ENCODE measurements at places on chromosomes 11 and 22.

DNA sequence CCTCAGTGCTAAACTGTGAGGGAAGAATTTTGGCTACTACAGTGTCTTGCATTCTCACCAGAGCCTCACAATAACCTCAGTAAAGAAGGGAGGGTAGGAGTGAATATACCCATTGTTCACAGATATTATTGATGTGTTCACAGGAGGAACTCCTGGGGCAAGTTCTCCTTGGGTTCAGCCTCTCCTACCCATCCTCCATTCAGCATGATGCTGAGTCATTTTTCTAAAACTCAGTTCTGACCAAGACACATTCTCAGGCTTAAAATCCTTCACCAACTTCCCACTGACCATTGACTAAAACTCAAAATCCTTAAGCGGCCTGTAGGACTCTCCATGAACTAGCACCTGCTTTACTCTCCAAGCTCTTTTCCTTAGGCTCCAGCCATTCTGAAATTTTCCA is 48.7 kb downstream of the SYTL2 start:
- peak; percentile 25 for DNase-seq

DNA sequence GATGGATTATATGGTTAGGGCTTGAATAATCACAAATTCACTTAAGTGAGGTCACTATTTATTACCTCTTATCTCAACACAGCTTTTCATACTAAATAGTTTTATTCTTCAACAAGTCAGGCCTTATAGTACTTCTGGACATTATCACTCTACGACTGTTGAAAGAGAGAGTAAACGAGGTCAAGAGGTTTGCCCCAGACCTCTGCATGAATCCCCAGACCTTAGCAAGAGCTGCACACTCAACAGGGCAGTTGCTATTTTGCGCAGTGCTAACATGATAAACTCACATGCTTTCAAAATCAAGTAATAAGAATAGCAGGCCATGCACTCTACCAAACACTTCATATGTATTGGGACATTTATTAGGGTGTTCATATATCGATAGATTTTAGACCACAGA is 60.5 kb downstream of the DDI1 start:
- DNase-seq, result no peak

DNA sequence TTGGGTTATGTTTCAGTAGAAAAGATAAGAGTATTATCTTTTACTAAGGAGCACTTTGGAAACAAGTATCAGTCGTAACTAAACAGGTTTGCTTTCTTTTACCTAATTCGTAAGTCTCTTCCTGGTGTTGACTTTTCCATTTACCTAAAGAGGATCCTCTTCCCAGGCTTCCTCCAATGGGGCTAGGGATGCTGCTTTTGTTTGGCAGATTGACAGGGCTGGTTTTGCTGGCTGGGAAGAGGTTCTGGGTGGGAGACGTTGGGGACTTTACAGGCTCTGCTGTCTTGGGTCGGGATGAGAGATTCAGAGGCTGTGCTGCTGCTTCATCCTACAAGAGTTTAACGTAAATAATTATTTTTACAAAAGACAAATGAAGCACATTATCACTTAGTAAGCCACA is 306.7 kb downstream of the SOX6 start:
- no peak for DNase-seq

DNA sequence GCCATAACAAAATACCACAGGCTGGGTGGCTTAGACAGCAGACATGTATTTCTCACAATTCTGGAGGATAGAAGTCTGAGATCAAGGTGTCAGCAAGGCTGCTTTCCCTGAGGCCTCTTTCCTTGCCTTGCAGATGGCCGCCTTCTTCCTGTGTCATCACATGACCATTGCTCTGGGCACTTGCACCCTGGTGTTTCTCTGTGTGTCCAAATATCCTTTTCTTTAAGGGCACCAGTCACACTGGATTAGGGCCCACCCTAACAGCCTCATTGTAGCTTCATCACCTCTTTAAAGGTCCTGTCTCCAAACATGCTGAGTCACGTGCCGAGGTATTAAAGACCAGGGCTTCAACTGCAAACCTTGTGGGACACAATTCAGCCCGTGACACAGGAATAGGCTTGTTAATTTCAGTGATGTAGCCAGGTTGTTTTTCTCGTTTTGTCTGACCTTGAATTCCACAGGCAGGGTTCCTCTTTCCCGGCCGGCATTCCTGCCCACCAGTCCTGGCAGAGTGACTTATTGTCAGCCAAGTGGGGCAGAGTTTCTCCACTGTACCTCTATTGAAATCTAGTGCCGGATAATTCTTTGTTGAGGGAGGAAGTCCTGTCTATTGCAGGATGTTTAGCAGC is 100.1 kb downstream of the KCNQ1OT1 start:
- no peak for DNase-seq

DNA sequence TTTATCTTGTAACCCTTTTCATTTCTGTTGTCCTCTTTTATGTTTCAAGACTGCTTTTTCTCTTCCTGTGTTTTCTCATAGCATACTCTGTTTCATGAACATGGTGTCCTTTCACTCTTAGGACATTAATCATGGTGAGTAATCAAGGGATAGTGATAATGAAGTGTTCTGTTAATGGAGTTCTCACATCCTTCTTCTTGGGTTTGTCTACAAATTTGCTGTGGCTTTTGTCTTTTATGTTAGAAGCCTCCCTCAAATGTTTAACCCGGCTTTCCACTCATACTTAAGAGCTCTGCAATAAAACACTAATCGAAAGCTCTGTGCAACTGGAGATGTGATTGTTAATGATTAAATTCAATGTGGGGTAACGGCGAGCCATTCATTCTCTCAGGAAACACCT is 593.6 kb downstream of the NELL1 start:
- no peak for DNase-seq

DNA sequence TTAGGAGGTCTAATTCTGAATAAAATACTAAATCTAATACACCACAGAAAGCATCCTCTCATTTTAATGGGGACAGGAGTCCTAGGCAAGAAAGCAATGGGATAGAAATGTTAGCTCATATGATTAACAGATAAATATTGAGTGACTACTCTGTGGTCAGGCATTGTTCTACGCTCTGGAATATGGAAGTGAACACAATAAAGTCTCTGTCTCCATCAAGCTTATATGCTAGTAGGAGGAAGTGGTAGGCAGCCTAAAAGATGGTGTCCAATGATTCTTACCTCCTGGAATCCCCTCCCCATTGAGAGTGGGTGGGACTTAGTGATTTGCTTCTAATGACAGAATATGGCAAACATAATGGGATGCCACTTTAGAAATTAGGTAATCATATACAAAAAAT is 160.3 kb upstream of the PDGFD start:
- DNase-seq, result no peak

DNA sequence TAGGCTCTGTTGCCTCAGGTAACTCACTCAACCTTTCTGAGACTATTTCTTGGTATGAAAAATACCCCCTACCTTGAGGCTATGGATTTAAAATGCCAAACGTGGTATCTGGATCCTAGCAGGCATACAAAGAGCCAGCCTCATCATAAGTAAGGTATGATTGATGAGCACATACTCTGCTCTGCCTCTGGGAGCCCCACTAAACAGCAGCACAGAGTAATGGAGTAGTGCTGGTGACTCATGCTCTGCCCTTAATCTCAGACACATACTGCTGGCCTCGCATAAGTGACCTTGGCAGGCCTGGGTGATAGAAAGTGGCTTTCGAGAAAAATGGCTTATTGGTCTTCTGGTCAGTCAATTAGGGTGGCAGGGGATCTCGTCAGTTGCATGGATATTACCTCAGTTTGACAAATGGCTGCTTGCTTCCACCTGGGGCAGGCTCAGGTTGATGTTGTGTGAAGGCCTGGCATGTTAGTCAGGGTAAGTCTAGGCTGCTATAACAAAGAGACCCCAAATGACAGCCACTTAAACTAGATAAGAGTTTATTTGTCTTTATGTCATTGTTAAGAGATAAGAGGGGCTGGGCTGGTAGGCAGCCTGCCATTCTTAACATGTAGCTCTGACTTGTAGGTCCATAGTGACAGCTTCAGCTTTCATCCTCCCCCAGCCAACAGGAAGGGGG is 15.2 kb upstream of the SLC6A5 start:
- DNase-seq, result no peak

GRCh38 chr11:128379587-128380580 is 207.5 kb downstream of the ETS1 start:
- no peak for DNase-seq

- no peak for DNase-seq
These were observed 23.4 kb upstream of the ROBO3 start for GRCh38 chr11:124841840-124842239.

DNA sequence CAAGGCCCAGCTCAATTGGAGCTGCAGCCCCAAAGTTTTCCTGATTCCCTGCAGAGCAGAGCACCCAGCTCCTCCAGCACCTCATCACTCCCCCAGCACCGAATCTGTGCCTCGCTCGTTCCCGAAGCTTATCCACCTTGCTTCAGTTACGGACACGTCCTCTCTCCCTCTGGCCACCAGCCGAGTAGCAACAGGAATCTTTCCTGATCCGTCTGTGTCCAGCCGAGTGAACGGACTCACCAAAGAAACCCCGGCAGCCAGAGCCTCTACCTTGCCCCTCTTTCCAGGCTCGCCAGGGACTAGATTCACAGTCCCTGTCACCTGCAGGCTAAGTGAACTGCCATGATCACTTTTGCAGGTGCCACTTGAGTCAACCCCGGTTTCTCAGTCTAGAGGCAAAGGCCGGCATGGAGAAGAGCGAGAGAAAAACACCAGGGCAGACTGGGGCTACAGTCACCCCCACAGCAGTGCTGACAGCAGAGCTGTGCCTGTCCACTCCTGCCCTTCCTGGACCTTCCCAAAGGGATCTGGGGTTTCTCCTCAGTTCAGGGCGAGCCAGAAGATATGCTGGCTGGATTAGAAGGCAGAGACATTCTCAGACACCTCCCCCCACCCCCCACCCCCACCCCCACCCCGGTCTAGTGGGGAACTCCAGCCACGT is 32.3 kb downstream of the BID start:
- no peak for DNase-seq

- peak; percentile 64 for DNase-seq
These were observed 22.0 kb downstream of the MMP20 start for GRCh38 chr11:102603091-102603490.

DNA sequence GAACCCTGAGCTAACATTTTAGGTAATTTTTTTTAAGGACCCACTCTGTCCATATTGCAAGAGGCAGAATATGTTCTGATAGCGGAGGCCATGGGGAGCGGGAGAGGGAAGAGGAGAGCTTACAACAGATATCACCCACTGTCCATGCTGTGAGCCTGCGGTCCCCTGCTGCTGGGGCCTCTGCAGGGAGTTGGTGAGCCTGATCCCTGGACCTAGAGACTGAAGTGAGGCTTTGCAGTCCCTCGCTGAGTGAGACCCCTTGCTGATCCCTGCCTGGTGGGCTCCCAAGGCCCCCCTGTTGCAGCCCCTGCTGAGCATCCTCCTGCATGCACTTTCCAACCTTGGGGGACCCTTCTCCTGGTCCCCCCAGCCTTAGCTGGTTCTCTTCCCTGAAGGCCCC is 12.5 kb downstream of the MIF start:
- no peak for DNase-seq

DNA sequence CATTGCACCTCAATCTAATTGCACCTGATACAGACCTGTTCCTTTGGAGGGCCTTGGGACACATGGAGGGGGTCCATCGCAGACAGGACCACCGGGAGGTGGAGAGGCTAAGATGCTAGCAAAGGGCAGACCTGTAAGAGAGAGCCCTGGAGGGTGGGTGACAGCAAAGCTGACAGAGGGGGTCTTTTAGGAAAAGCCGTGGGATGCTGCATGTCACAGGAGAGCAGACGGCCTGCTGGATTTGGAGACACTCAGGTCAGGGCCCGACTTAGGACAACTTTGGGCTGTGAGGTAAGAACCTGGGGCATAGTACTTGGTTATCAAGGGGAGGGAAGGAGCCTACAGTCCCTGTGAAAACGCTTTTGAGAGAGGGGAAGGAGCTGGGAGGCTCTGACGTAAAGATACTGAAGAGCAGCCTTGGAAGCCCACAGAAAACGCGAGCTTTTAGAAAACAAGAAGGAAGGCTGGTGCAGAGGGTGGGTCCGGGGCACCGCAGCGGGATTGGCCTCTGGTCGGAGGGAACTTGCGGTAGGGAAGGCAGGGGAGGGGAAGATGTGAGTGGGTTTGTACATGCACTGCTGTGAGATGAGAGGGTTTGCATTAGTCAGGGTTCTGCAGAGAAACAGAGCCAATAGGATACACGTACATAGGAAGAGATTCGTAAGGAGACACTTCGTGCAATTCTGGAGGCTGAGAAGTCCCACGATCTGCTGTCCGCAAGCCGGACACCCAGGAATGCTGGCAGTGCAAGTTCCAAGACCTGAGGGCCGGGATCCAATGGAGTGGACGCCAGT is 868.5 kb downstream of the TBC1D22A start:
- no peak for DNase-seq

- no peak for DNase-seq
These were observed 922 bp downstream of the CRACR2B start for GRCh38 chr11:828506-829175.

- no peak for DNase-seq
These were observed 78.7 kb downstream of the ENTHD1 start for GRCh38 chr22:39814899-39815298.

DNA sequence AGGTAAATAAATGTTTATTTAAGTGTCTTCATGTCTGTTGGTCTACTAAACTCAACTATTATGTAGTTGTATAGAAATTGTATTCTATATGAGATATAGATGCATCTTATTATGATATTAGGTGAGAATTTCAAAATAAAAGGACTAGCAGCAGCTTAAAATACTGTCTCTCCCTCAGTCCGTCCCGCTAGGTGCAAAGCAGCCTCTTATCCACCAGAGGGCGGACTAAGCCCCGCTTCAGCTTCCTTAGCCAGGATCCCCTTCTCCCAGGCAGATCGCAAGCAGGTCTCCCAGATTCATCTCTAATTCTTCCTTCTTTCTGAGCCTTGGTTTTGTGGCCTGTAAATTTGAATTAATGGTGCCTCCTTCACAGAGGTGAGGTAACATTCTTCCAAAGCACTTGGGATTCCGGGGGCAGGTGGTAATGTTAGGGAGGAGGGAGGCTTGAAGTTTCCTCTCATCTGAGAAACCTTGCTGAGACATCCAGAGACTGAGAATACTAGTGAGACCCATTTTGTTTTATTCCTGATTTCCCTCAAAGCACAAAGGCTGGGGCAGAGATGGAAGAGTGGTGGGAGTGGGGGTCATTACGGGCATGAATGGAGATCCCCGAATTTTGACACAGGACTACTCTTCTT is 13.5 kb upstream of the INSC start:
- DNase-seq, result peak; percentile 84

- peak; percentile 12 for DNase-seq
These were observed 36.9 kb downstream of the PACS1 start for GRCh38 chr11:66106786-66107599.

DNA sequence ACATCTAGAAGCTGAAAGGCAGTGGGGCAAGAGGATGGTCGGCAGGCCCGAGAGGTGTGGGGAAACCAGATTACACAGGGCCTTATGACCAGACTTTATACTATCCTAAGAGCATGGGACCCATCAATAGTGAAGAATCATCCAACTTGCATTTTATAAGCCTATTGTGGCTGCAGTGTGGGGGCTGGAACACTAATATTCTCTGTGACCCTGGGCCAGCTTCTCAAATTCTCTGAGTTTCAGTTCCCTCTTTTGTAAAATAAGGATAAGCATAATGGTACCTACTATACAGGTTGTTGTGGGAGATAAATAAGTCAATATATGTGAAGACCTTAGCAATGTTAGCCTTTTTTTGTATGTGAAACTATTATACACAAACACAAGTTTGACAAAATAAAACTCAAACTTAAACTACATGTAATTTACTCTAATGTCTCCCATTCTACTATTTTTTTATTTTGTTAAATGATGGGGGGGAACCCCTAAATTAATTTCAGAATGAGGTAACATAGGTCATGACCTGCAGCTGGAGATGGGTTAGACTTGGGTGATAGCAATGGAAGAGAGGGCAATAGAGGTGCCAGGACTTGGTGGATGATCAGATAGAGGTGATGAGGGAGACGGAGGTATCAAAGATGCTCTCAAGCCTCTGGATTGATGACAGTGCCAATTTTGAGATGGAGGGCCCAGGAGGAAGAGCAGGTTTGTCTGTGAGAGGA is 30.1 kb downstream of the SMCO4 start:
- no peak for DNase-seq
